ENCODE measurements at places on chromosomes 3 and 15.

DNA sequence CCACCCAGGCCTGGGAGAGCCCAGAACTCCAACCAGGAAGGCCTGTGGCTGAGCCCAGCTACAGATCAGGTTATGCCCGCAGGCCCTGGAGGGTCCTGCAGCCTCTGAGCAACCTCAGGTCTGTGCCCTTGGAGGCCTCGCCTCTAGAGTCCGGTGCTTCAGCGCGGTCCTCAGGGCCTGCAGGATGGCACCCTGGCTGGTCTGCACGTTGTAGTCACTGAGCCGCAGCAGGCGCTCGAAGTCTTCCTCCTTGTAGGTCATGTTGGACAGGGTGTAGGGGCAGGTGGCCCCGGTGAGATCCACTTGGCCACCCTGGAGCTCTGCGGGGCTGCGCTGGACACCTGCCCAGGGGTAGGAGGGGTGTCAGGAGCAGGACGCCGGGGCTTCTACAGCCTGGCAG lies 25.8 kb downstream of the PLA2G4D start:
- ATAC-seq: no peak

- no peak for ATAC-seq
These were observed 12.0 kb upstream of the HMCES start for GRCh38 chr3:129266651-129267050.

DNA sequence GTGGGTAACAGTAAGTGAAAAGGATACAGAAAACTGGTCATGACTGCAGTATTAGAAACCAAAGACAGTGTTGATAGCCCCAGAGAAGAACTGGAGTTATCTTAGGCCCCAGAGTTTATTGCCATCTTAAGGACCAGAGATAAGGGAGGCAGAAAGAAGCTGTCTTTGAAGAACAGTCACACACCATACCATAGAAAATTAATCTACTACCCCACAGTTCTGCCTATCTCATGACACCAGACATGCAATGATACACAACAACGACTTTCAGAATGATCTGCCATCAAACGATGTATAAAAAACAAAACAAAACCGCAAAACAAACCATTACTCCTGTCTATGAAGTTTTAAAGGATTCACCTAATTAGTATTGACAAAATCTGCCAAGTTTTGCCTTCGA lies 9.6 kb downstream of the CPOX start:
- ATAC-seq: no peak

DNA sequence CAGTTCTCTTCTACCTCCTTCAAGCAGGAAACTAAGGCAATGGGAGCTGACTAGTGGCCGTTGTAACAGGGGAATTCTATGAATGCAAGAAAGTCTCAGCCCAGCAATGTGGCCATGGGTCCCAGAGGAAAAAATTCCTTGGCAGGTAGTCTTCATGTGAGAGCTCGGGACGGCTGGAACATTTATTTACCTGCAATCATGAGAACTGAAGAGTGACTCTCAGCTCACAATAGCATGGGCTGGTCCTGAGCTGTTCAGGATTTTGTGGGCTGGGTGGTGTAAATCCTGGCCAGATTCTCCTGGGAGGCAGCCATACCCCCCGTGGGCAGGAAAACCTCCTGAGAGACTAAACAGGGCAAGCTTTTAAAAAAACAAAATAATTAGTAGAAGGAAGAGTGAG lies 330.3 kb upstream of the CTNNB1 start:
- no peak for ATAC-seq

DNA sequence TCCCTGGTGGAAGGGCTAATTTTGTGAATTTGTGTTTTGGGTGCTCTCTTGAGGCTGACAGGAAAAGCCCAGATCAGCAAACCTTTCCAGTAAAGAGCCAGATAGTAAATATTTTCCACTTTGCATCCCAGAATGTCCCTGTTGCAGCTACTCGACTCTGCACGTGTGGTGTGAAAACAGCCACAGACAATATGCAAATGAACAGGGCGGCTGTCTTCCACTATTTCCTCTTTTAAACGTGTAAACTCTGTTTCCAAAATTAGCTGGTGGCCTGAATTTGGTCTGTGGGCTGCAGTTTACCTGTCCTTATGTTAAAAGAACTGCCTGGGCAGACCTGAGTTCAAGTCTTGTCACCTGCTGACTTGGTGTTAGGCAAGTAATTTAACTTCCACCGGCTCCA lies 202.7 kb downstream of the EDEM1 start:
- peak; percentile 75 for ATAC-seq

DNA sequence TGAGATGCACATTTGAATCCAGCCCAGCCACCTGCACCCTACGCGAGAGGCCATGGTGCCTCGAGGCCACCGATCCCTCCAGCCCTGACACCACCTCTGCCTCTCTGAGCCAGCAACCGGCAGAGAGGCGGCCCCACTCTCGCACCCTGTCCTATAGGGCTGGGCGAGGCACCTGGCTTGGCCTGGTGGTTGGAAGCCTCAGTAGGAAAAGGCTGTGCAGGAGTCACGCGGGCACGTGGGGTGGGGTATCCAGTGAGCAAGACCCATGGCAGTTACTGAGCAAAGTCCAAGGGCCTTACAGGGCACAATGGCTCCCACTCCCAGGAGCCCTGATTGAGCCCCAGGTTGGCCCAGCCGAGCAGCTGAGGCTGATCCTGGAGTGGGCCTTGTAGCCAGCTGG lies 12.4 kb upstream of the DUSP7 start:
- no peak for ATAC-seq

DNA sequence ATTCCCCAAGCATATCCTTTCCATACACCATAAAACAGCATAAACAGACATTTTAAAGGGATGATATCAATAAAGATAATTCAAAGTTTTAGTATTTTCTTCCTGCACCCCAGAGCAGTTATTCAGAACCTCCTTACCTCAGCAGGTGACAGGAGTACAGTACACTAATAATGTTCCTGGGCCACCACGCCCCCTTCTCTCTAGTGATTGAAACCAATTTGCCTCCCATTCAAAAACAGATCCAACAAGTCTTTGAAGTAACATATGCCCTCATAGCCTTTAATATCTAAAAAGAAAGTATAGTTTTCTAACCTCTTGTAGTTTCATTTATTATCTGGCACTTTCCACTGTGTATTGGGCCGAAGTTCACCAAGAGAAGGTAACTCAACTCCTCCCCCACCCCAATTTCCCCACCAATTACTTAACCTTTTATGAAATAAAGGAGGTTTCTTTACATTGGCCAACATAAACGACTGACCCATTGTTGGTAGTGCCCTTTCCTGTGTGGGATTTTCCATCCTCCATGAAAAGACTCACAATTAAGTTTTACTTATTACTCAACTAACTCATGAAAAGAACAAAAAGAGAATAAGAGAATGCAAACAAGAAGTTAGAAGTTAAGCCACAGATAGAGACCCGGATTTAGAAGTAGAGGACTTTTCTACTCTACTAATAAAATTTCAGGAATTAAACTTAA lies 5.0 kb upstream of the ATP8B4 start:
- ATAC-seq: no peak

DNA sequence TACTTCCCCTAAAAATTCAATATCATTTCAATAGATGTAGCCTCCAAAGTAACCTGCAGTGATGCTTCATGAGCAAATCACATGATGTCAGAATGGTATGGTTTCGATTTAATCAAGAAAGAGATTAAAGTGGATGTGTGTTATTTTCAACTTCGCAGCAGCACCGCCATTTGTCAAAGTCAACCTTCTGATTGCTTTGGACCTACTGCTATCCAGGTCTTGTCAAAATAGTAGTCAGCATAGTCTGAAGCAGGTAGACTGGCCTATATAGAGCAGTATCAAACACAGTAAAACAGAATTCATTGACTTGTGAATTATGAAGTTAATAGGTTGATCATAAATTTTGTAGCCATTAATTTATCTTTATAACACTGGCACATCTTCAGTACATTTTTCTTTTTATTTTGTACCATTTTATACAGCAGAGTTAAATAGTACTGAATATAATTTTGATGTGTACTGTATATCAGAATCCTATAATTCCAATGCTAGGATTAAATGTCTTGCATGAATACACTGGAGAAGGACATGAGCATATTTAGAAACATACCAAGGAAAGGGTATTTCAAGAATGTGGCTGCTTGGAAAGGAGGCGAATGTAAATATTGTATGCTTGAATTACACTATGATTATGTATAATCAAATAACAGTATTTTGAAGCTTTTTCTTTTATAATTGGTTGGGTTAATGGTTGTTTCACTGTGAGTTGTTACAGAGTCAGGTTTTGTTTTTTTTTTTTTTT lies 79.6 kb downstream of the CDIN1 start:
- no peak for ATAC-seq

DNA sequence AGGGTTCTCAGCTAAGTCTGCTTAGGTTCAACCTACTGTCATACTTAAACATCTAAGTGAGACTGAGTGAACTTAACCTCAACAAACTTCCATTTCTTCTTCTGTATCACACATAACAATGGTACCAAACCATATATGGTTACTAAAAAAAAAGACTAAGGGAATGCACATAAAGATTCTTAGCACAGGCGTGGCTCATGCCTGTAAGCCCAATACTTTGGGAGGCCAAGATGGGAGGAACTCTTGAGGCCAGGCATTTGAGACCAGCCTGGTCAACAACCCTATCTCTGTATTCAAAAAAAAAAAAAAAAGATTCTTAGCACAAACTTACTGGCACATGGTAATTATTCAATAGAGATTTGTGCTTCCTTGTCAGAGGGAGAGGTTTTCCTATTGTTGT lies 57.9 kb downstream of the ACAP2 start:
- no peak for ATAC-seq

- no peak for ATAC-seq
These were observed 52.6 kb downstream of the PAQR5 start for GRCh38 chr15:69351333-69351732.

GRCh38 chr3:29605845-29606244 lies 325.0 kb downstream of the RBMS3 start:
- ATAC-seq: peak; percentile 41

DNA sequence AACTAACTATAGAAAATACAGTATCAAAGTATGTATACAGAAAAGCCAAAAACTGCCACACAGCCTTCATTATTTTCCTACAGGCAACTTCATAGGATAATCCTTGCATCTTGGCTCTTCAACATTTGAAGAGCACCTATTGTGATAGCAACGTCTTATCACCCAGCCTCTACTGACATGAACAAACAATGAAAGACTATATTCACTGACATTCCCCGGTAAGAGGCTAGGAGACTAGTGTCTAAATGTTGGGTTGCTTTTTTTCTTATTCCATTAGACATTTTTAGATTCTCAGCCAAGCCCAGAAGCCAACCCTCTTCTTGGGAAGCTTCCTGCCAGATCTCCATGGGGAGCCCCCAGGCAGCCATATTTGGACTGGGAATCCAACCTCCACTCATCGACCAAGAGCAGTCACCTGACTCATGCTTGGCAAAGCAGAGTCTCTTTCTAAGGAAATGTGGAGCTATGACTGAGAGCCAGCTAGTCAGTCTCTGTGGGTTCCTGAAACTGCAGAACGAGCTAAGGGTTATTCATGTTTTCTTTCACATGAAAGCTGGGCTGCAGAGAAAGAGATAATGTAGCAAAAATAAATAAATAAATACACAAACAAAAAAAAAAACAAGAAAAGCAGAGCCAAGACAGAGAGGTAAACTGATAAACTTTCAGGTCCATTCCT lies 227.5 kb downstream of the MAGI1 start:
- no peak for ATAC-seq

GRCh38 chr3:88046766-88047165 lies 12.0 kb downstream of the CGGBP1 start:
- ATAC-seq: no peak

- no peak for ATAC-seq
These were observed 1.4 kb upstream of the CPOX start for GRCh38 chr3:98594628-98595324.

DNA sequence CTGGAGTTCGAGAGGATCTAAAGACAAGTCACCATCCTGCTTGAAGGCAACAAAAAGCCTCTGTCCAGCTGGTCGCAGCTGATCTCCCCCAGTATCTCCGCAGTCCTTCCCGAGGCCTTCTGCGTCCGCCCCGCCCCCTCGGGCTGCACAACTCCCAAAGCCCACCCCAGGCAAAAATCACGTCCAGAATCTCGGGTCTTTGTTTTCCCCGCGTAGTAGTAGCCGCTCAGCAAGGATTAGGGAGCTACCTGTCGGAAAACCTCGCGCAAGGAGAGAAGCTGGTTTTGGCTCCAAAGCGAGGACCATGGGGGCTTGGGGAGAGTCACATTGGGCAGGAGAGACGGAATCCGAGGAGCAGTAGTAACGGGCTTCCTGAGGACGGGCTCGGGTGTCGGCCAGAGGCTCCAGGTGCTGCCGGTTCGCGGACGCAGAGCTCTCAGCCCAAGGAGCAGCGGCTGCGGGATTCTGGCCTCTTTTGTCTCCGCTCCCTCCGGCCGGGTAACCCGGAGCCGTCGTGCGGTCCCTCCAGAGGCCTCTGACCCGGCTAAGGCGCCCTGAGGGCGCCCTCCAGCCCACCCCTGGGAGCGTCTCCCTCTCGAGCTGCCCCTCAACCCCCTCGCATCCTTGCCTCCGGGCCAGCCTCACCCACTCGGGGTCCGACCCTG lies 401 bp downstream of the ZSCAN29 start:
- no peak for ATAC-seq

DNA sequence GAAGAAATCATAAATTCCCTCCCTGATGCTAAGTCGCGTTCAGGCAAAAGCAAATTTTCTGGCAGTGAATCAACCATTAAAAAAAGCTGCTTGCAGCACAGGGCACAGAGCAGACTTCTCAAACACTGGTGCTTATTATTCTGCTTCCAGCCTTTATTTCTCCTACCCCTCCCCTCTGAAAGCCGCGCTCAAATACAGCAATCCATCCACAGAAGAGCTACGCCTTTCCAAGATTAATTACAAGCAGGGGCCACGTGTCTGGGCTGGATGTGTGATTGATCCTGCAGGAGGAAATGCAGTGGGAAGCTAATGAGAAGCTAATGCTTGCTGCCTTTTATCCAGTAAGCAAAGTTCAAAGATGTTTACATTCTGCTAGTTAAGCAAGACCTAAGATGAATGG lies 134.9 kb upstream of the TOPAZ1 start:
- ATAC-seq: no peak

DNA sequence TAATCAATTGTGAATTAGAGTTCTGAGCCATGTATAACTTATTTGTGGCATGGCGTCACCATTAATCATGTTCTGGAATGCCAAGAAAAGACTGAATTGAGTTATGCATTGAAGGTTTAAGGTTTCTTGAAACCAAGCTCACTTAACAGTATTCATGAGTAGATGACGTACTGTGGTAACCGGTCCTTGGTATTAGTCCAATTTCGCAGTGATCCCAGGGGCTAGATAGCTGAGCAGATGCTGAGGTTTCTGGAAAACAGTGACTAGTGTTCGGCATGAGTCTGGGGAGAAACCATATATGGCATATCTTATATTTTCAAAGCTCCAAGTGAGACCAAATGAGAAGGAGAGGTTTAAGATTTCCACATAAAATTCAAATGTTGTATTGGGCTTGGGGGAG lies 218.3 kb upstream of the LYSMD4 start:
- no peak for ATAC-seq

GRCh38 chr15:79540551-79540950 lies 108.4 kb downstream of the MINAR1 start:
- no peak for ATAC-seq
